ENCODE measurements at places on chromosomes 4 and X.
A peak's percentile ranks its signal among the peaks of the same experiment; 100 is the strongest.

GRCh38 chrX:2751291-2751690 is 549 bp upstream of the XG start:
- no peak for DNase-seq

DNA sequence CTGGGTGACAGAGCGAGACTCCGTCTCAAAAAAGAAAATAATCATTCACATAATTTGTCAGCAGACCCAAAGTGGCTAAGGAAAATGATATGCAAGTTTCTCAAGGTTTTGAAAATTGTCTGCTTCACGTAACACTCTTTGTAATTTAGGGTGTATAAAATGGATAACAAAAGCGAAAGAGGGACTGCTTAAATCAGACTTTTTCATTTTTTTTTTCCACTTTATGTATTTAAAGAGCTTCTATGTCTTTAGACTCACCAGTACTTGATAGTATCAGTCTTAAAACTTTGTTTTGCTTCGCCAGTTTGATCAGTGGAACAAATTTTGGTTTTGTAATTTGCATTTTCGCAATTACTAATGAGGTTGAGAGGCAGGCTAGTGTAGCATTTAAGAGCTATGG is 34.6 kb downstream of the USP9X start:
- DNase-seq = no peak

GRCh38 chr4:99234331-99235010 is 15.4 kb upstream of the ADH6 start:
- DNase-seq = no peak

DNA sequence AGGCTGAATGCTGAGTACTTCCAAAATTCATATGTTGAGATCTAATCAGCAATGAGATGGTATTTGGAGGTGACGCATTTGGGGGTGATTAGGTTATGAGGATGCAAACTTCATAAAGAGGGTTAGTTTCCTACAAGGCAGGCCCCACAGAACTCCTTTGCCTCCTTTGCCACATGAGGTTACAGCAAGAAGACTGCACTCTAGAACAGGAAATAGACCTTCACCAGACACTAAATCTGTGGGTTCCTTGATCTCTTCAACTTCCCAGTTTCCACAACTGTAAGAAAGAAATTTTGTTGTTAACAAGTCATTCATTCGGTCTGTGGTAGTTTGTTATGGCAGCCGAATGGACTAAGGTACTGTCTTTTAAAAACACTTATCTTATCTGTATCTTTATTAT is 681.9 kb upstream of the HS3ST1 start:
- DNase-seq = no peak

GRCh38 chr4:127579821-127580220 is 52.9 kb upstream of the INTU start:
- no peak for DNase-seq

GRCh38 chr4:149076401-149076800 is 634.2 kb upstream of the NR3C2 start:
- DNase-seq = no peak

- DNase-seq = no peak
These were observed 127.6 kb upstream of the ETNPPL start for GRCh38 chr4:108890484-108890881.

DNA sequence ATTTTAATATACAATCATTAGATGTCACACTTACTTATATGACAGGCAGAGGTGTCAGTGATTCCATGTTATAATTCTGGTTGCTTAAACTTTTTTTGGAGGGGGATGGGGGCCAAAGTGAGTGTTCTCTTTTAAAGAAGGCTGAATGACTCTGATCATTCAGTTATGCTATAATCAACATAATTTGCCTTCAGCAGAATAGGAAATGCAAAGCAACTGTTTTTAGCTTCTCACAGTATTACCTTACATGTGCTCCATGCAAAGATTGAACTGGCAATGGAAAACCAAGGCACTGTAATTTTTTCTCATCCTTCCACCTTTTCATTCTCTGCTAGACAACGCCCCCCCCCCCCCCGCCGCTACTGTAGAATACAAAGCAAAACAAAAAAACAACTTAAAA is 13.4 kb downstream of the ADH1C start:
- no peak for DNase-seq

DNA sequence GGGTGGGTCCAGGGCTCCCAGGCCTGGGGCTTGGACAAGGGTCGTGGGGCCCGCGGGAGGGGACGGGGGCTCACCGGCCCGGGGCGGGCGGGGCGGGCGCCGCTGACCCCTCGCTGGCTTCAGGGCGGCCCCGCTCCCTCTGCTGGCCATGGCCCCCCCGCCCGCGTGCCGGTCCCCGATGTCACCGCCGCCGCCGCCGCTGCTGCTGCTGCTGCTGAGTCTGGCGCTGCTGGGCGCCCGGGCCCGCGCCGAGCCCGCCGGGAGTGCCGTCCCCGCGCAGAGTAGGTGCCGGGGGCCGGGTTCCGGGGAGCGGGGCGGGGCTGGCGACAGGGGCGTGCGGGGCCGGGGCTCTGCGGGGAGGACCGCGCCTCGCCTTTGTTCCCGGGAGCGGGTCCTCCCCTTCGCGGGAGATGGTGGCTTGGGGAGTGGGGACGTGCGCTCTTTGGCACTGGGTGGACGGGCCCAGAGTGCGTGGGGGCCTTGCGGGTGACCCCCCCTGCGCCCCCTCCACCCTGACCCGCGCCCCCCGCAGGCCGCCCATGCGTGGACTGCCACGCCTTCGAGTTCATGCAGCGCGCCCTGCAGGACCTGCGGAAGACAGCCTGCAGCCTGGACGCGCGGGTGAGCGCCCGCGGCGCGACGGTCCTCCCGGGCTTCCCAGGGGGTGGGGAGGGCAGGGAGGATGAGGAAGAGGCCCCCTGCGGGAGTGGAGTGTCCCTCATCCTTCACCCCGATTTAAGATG is 16.8 kb upstream of the NAT8L start:
- peak; percentile 42 for DNase-seq

DNA sequence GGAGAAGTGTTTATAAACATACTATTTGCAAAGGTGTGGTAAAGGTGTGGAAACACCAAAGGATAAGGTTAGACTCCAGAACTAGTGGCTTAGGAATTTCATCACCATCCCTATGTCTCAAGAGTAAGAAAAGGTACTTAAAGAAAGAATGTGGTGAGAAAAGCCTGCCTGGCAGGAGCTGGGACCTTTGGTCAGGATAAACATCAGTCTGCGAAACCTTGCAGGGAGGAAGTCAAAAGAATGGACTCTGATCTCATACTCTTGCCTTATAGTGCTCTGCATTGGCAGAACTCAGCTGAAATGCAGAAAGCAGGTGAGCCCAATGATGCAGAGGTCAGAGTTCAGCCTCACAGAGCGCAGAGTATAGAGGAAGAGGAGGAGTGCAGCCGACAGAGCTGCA is 97.2 kb upstream of the NR3C2 start:
- no peak for DNase-seq

DNA sequence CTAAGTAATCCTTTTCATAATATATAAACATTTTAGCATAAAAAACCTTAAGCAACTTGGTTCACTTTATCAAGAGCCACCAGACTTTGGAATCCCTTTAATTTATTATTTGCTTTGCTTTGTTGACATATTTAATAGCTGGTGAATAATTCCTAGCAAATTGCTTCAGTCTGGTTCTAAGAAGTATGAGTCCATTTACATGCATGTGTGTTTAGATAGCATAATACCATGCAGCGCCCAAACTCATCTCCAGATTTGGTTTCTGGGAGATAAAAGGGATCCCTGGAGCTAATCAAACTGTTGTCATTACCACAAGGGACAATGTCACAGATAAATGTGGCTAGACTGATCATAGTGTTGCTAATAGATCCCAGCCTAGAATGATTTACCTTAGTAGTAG is 111.8 kb downstream of the TMEM144 start:
- no peak for DNase-seq

DNA sequence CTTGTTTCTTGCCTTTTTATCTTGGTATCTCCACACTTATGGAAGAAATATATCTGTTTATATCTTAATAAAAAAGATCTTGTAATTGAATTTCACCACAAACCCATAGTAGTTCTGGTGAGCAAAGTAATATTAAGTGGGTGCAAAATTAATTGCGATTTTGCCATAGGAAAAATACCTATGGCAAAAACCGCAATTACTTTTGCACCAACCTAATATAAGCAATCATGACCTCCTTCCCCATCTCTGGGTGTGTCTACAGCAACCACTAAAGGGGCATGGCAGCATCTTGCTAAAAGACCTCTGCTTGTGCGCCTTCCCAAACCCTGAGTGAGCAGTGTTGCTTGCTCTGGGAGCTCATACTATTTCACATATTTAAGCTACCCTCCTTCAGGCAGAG is 124.2 kb upstream of the GUCY1A1 start:
- DNase-seq = no peak

- DNase-seq = no peak
These were observed 1472.9 kb upstream of the TENM3 start for GRCh38 chr4:180770265-180770664.

GRCh38 chr4:47814618-47815295 is 23.1 kb downstream of the CORIN start:
- no peak for DNase-seq

- no peak for DNase-seq
These were observed 135.5 kb downstream of the ARHGAP24 start for GRCh38 chr4:85610450-85610849.

- DNase-seq = no peak
These were observed 40.1 kb downstream of the BTC start for GRCh38 chr4:74754218-74754617.

- DNase-seq = peak; percentile 42
These were observed 694 bp downstream of the TBL1X start for GRCh38 chrX:9465380-9466123.

GRCh38 chrX:31837445-31838049 is 765.7 kb upstream of the FTHL17 start:
- no peak for DNase-seq

DNA sequence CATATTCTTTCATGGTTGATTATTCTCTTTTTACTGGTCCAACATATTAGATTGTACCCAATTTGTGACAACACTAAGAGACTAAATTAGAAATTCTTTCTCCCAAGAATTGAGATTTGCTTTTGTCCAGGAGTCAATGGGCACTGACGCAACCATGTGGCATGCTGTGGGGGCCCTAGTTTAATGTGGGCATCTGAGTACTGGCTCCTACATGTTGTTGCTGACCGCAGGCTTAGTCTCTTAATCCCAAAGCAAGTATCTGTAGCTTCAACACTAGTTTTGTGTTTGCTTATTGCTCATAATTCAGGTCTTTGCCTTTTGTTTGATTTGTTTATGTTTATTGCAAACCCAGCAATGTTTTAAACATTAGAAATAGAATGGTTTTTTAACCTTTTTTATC is 263.4 kb upstream of the NDST4 start:
- DNase-seq = no peak

GRCh38 chr4:1400831-1401408 is 5.3 kb downstream of the NKX1-1 start:
- no peak for DNase-seq

GRCh38 chr4:89434364-89434988 is 126.9 kb upstream of the GPRIN3 start:
- DNase-seq = no peak

GRCh38 chr4:150694438-150694837 is 112.5 kb downstream of the MAB21L2 start:
- no peak for DNase-seq

DNA sequence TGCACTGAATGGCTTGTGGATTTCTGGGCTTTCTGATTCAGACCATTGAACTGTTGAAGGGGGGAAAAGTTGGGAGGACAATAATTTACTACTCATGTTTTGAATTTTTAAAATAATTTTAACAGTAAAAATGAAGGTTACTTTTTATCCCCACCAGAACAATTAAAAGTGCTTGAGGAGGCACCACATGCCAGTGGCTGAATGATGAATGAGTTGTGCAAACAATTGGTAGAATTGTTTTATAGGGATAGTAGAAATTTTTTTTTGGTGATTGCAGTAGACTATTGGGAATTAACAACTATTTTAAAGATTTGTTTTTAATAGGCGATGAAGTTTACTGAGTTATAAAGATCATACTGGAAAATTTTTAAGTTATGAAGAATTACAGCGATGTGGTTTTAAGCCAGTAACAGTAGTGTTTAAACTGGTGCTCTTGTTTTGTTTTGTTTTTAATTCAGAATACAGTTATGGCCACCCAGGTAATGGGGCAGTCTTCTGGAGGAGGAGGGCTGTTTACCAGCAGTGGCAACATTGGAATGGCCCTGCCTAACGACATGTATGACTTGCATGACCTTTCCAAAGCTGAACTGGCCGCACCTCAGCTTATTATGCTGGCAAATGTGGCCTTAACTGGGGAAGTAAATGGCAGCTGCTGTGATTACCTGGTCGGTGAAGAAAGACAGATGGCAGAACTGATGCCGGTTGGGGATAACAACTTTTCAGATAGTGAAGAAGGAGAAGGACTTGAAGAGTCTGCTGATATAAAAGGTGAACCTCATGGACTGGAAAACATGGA is 2.7 kb downstream of the REST start:
- DNase-seq = no peak

- DNase-seq = no peak
These were observed 105.2 kb downstream of the ATP10D start for GRCh38 chr4:47590325-47590724.

DNA sequence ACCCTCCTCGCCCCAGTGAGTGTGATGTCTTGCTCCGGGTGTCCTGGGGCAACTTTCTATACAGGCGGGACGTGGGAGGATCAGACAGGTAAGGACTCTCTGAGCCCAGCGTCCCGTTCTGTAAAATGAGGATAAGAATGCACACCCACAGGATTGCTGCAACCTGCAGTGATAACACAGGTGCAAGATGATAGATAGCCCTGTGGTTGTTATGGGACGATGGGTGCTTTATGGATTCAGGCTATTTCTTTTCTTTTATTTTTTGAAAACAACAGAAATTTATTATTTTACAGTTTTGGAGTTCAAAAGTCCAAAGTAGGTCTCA is 28.6 kb downstream of the BEX3 start:
- DNase-seq = no peak

GRCh38 chrX:104660092-104660491 is 94.1 kb downstream of the IL1RAPL2 start:
- no peak for DNase-seq

DNA sequence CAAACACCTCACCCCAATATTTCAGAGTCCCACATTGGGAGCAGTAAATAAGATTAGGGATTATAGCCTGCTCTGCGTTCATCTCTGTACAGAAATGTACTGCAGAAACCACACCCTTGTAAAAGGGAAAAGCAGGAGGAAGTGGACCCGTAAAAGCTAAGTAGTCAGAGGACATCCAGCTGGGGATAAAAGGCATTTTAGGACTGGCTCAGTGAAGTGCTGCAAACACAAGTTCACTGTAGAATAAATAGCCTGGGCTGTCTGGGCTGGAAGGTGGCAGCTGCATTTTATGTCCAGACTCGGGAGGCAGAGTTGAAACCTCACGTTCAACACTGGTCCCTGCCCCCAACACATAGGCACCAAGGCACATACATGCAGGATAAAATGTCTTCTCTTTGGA is 178.7 kb upstream of the FAT1 start:
- DNase-seq = no peak

GRCh38 chrX:20285511-20285910 is 18.8 kb upstream of the RPS6KA3 start:
- DNase-seq = no peak

- DNase-seq = no peak
These were observed 53.1 kb upstream of the PLAC1 start for GRCh38 chrX:134711135-134711921.

DNA sequence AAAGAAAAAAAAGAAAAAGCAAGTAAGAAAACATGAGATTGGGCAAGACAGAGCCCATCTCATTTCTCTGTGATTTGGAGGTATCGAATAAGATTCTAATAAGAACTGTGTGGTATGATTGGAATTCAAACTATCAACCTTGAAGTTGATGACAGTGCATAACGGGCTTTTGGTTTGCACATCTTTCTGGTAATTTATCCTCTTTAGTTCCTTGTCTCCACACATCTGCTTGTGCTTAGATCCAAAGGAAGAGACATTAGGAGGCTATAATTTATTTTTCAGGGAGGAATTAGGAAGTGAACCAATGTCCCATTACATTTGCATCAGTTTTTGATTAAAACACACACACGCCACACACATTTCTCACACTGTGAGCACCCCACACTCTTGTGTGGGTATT is 149.9 kb downstream of the ARSF start:
- no peak for DNase-seq

All from activated naive CD4-positive, alpha-beta T cell treated with Interleukin-2 at 50 U/mL for 16 hours (primary cell).